ENCODE measurements at places on chromosomes 1 and 21.

GRCh38 chr1:41387667-41388091 lies 26.4 kb downstream of the FOXO6 start:
- DNase-seq, result no peak

DNA sequence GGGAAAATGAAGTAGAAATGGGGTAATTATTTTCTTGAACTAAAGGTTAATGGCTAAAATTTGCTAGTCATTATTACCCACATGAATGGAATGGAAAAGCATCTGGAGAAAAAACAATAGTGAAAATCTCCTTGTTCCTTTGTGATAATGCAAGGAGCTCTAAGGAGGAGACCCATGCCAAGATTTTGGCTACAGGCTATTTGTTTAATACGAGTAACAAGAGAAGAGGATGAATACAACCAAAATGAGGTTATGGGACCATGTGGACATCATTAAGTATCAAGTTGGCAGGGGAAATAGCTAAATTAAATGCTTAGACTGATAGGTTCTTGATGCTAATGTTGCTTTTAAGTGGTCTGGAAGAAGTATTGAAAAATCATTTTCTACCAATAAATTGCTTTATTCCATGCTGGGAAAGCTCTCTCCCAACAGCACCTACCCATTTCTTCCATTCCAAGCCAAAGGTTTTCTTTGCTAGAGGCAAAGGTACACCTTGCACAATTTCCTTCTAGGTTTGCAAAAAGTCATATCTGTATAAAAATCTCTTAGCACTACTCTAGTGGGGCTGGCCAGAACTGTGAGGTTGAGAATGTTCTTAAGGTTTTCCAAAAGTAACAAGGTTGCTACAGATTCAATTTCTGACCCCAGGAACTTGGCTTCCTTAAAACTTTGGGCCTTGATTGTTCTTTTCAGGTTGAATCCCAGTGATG lies 100.2 kb downstream of the SMYD2 start:
- DNase-seq, result no peak

DNA sequence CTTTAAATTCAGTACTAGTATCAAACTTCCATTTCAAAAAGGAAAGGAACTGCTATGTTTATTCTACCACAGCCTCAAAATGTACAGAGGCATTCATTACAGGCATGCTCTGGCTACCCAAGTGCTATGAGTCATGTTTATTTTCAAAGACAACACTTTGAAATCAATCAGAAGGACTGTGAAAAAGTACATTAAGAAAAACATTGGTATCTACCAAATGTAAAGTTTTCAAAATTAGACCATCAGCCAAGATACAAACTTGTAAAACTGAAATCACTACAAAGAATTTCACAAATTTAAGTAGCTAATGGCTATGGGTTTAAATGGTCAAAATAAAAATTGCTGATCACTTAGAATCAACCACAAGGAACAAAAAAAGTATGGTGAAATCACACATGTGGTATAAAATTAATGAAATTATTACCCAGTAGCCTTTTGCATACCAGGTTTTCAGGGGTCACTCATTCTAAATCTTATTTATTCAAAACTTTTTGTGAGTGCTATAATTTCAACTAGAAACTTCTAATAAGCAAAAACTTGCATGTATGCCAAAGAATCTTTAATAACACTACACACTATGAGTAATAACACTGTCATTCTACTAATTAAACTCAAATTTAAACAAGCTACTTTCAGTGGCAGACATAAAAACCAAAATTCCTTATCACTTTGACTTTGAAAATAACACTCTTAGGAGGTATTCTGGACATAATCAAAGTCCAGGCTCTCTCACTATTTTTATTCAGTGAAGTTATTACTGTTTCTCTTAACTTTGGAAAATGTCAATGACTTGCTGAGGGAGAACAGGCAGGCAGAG lies 49.2 kb downstream of the ENAH start:
- no peak for DNase-seq

DNA sequence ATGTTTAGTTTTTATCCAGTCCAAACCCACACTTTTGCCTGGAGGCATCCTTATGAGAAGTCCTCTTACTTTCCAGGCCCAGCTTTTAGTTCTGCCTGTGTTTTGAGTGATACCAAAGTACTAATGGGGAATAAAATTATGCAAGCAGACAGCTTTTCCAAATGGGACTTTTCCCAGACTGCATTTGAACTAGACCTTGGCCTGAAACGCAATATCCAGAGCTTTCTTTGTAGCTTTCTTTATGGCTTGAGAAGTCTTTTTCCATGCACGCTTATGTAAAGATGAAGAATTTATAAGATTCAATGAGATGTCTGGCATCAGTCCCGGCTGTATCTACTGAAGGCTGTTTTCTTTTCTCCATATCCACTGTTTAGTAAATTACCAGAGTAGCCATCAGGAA lies 236.6 kb upstream of the RAB4A start:
- DNase-seq, result no peak

DNA sequence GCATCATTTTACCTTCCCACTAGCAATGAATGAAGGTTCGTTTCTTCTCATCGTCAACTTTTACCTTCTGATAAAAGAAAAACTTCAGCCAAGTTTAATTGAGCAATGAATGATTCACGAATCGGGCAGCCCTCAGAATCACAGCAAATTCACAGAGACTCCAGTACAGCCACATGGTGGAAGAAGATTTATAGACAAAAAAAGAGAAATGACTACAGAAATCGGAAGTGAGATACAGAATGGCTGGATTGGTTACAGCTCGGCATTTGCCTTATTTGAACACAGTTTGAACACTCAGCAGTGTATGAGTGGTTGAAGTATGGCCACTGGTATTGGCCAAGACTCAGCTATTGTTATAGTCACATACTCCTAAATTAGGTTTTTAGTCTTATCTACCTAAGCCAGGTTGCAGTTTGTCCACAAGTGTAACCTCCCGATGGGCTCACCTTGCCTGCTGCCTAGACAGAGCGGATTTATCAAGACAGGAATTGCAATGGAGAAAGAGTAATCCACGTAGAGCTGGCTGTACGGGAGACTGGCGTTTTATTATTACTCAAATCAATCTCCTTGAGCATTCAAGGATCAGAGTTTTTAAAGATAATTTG lies 15.3 kb downstream of the AK4 start:
- no peak for DNase-seq

GRCh38 chr1:89994231-89994804 lies 592 bp upstream of the ZNF326 start:
- DNase-seq, result no peak

GRCh38 chr21:46619846-46620245 lies 15.0 kb upstream of the S100B start:
- no peak for DNase-seq

DNA sequence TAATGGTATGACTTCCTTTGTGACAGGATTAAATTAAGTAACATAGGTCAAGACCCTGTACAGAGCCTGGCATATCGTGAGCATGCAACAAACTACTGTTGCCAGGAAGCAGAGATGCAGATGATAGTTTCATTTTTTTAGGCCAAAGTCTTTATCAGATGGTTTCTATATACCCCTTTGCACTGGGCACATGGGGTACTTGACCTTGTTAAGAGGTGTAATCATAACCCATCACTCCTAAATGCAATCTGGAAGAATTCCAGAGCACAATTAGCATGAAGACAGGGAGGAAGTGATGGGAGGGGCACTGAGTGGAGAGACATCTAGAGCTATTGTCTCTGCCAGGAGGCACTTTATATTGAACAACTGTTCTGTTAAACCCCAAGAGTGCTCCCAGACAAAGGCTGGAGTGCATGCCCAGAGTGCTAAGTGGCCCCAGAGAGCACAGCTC lies 22.1 kb downstream of the ZBTB17 start:
- DNase-seq, result no peak

GRCh38 chr21:42291003-42291750 lies 24.0 kb downstream of the TFF3 start:
- no peak for DNase-seq

DNA sequence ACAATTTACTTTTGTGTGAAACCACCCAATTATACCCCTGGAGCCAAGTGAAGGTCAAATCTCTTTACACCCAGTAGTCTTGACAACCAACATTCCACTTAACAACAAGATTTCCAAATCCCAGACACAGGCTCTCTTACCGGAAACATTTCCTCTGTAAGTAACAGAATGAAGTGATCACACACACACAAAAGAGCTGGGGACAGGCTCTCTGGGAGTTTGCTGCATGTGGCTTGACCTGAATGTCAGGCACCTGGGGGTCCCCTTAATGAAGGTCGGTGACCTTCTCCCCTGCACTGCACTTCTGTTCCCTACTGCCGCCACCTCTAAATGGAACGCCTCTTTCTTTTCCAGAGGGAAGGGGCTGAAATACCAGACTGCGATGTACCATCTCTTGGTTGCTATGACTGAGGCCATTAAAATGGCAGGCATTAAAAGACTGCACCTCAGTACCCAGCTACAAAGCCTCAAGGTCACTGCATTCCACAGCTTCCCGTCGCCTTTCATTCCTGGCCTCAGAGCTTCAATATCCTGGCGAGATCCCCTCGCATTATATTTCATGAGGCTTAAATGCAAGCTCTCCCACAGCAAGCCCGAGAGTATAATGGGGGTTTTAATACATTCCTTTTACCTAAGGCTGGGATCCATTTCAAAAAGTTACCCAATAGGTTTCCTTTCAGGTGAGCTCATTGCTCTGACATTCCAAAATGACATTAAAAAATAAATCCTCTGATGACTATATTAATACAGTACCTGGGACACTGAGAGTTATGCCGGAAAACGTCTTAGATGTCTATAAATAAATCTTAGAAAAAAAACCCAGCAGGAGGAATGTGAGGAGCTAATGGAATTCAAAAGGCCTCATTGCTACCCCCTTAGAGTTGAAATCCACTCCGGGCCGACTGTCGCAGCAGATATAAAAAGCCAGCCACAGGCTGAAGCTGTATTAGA lies 90.9 kb upstream of the DIRAS3 start:
- DNase-seq, result no peak

DNA sequence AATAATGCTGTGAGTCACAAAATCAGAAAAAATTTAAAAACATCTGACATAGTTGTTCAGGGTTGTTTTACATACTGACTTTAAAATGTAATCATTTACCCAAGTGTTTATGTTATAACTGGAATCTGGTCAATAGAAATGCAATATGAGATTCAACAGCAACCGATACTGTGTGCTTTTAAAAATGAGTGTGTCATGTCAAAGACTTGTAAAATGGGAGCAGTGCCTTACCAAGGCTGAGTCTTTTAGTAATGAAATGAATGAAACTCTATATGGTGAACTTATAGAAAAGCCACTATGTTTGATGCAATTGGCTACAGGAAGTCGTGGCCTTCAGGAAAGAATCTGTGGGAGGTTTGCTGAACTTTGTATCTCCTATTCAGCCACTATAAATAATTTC lies 570.2 kb downstream of the DPYD start:
- no peak for DNase-seq

- no peak for DNase-seq
These were observed 3.4 kb downstream of the BLZF1 start for GRCh38 chr1:169371404-169371803.

DNA sequence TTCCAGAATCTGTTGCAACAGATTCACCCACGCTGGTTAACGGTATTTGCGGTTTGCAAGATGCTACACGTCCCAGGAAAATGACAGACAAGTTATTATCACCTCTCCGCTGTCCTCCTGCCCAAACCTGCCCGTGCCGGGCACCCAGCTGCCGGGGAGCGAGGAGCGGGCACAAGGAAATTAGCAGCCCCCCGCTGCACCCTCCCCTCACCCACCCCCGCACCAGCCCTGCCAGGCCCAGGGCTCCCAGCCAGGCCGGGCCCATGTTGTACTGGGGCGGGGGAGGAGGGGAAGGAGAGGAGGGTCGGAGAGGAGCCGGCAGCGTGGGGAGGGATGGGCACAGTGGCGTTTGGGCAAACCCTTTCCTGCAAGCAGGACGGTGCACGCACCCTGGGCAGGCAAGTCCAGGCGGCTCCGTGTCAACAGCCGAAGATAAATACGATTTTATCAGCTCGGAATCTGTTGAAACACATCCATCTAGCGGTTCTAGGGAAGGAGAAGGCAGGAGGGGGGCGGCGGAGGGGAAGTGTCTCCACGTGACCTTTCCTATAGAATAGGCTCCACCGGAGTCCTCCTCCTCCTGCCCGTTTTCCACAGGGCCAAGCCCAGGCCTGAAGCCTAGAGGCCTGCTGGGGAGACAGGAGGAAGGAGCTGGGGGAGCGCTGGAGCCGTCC lies 35.1 kb upstream of the CCDC27 start:
- DNase-seq, result no peak

GRCh38 chr1:29179641-29180184 lies 2.0 kb downstream of the SRSF4 start:
- DNase-seq, result no peak

- DNase-seq, result peak; percentile 66
These were observed 40.4 kb downstream of the KIAA0040 start for GRCh38 chr1:175152006-175152652.

DNA sequence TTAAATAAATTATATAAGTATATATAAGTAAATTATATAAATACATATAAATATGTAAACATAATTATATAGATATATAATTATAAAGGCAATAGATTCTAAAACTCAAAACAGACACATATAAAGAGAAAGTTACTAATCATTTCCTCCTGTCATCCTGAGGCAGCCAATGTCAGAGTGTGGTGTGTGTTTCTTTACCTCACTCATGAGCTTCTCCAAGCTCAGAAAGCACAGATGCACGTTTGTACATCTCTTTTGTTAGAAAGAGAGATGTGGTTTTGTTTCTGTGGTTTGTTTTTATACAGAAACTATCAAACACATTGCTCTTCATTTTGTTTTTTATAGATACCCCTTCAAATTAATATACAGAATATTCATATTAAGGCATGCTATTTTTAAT lies 594.8 kb downstream of the USP25 start:
- no peak for DNase-seq

DNA sequence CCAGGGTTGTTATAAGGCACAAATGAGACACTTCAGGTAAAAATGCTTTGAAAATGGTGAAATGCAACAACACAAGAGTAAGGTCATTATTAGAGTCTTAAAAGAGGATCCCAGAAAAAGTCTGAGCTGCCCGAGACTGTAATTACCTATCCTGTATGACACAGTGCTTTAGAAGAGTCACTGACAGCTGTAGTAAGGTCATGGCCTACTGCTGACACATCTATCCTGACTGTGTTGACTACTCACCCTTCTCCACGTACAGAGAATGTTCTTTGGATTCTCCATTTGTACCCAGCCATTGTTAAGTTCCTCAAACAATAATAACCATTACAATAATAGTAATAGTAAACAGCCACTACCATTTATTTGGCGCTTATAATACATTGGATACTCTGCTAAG lies 104.4 kb downstream of the CACHD1 start:
- DNase-seq, result no peak

- no peak for DNase-seq
These were observed 131.9 kb downstream of the AK5 start for GRCh38 chr1:77413541-77414335.

GRCh38 chr1:30196457-30196856 lies 526.9 kb downstream of the MATN1 start:
- no peak for DNase-seq

DNA sequence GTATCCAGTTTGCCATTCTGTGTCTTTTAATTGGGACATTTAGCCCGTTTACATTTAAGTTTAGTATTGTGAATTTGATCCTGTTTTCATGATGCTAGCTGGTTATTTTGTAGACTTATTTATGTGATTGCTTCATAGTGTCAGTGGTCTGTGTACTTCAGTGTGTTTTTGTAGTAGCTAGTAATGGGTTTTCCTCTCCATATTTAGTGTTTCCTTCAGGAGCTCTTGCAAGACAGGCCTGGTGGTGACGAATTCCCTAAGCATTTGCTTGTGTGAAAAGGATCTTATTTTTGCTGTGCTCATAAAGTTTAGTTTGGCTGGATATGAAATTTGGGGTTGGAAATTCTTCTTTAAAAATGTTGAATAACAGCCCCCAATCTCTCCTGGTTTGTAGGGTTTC lies 69.2 kb upstream of the PDC start:
- DNase-seq, result no peak
